ENCODE measurements at places on chromosomes 2 and 18. TPM values are rescaled to one million over a fixed set of nuclear protein-coding genes. Genes with fewer than 3 reads are reported as not detected.

TUBA3E gene
- total RNA-seq: not detected

WNT6 gene
- not detected for total RNA-seq

RESP18 gene
- not detected for total RNA-seq

FAM237A gene
- not detected for total RNA-seq

LOXL3 gene
- 7.3 TPM for total RNA-seq

REG3A gene
- not detected for total RNA-seq

L3MBTL4 gene
- total RNA-seq: 0.09 TPM

CRYBA2 gene
- total RNA-seq: not detected

TRIM43B gene
- not detected for total RNA-seq

GNLY gene
- total RNA-seq: not detected

SUCLG1 gene
- total RNA-seq: 51.6 TPM

IGFBP5 gene
- 25.2 TPM for total RNA-seq

EMILIN1 gene
- 242 TPM for total RNA-seq

SERPINB12 gene
- total RNA-seq: 0.12 TPM

OTX1 gene
- not detected for total RNA-seq

ASB18 gene
- not detected for total RNA-seq

ACTG2 gene
- 5.0 TPM for total RNA-seq

SERPINB11 gene
- total RNA-seq: not detected

RAX gene
- not detected for total RNA-seq

TCF23 gene
- total RNA-seq: not detected

NT5C1B gene
- not detected for total RNA-seq

MAL gene
- total RNA-seq: not detected

MGAT5 gene
- 19.6 TPM for total RNA-seq

TAF4B gene
- total RNA-seq: 3.0 TPM

DSC2 gene
- total RNA-seq: 3.7 TPM

IL1A gene
- total RNA-seq: not detected

CNGA3 gene
- total RNA-seq: not detected

ADGRF3 gene
- total RNA-seq: not detected

HOXD3 gene
- 0.82 TPM for total RNA-seq

NIF3L1 gene
- 19.3 TPM for total RNA-seq

FRZB gene
- 0.60 TPM for total RNA-seq

DTNA gene
- 16.1 TPM for total RNA-seq

MBD5 gene
- 10.2 TPM for total RNA-seq

TLX2 gene
- total RNA-seq: not detected

CD207 gene
- not detected for total RNA-seq

DAW1 gene
- 1.5 TPM for total RNA-seq

MAB21L4 gene
- not detected for total RNA-seq

CCDC74A gene
- total RNA-seq: 16.9 TPM

IL36B gene
- total RNA-seq: not detected

ANKRD30BL gene
- total RNA-seq: not detected

ALPI gene
- not detected for total RNA-seq

SRBD1 gene
- 5.6 TPM for total RNA-seq

SNTG2 gene
- not detected for total RNA-seq

GPR45 gene
- not detected for total RNA-seq

PXDN gene
- 356 TPM for total RNA-seq

PCARE gene
- not detected for total RNA-seq
